ENCODE measurements at places on chromosomes 11 and 22. TPM values are rescaled to one million over a fixed set of nuclear protein-coding genes. Genes with fewer than 3 reads are reported as not detected.

GRCh38 chr11:111793863-111794262, 27.7 kb upstream of the PPP2R1B start:
- peak; percentile 26 for DNase-seq

GRCh38 chr11:35318977-35319925, 100.1 kb downstream of the SLC1A2 start:
- DNase-seq, result no peak

GRCh38 chr11:20597154-20597679, 2.2 kb upstream of the SLC6A5 start:
- no peak for DNase-seq

The SYCE3 gene
- polyA plus RNA-seq, result not detected

DNA sequence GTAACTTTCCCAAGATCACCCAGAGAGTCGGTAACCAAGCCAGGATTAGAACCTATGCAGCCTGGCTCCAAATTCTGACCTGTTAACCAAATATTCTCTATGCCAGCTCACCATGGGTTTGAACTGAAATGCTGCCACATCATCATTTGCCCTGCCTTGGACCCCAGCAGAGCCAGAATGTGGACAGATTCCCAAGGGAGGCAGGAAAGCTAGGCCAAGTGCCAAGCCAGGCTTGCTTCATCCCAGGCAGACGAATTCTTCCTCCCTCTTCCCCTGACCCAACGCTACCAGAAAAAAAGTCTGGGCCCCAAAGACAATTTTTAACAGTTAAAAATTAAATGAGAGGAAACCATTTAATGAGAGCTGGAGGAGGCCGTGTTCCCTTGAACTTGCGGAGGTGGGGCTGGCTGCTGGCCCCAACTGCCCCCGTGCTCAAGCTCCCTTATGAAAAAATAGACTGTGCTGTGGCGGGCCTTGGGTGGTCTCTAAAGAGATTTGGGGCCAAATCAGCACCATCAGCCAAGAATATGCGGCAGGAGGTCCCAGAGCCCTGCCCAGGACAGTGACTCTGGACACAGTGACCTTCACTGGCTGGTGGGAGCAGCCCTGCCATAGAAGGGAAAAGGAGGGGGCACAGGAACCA, 184.1 kb upstream of the SYT13 start:
- DNase-seq, result no peak

The CEP126 gene
- 6.7 TPM for polyA plus RNA-seq

DNA sequence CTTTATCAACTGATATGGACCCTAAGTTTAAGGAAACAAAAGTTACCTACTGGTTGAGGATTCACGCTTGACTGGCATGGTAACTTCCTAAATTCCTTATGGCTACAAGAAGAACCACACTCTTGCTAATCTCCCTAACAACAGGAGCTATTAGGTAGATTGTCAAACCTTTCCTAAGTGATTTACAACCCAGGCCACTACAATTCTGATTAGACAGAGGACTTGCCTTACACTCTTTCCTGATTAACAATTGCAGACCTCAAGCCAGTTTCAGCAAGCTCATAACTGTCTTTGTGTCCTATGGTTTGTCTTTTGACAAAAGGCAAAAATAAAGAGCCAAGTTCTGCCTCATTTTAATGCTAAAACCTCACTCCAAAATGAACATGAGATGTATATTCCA, 16.3 kb downstream of the OR52K2 start:
- DNase-seq, result no peak

The MRGPRX2 gene
- not detected for polyA plus RNA-seq

The RCOR2 gene
- 12.2 TPM for polyA plus RNA-seq

The IGLL5 gene
- not detected for polyA plus RNA-seq

- DNase-seq, result no peak
These were observed 56.4 kb downstream of the SMIM38 start for GRCh38 chr11:69211920-69212797.

DNA sequence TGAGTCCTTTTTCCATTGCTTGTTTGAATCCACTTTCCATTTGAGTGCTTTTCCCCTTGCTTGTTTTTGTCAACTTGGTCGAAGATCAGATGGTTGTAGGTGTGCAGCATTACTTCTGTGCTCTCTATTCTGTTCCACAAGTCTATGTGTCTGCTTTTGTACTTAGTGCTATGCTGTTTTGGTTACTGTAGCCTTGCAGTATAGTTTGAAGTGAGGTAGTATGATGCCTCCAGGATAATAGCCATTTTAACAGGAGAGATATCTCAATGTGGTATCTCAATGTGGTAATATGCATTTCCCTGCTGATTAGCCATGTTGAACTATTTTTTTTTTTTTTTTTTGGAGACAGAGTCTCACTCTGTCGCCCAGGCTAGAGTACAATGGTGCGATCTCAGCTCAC, 16.7 kb downstream of the ACRV1 start:
- no peak for DNase-seq

The SMTNL1 gene
- polyA plus RNA-seq, result 0.47 TPM

- DNase-seq, result peak; percentile 44
These were observed 8.8 kb upstream of the CUL5 start for GRCh38 chr11:107999759-108000455.

The APLNR gene
- 88.7 TPM for polyA plus RNA-seq

The DEUP1 gene
- polyA plus RNA-seq, result 1.4 TPM

DNA sequence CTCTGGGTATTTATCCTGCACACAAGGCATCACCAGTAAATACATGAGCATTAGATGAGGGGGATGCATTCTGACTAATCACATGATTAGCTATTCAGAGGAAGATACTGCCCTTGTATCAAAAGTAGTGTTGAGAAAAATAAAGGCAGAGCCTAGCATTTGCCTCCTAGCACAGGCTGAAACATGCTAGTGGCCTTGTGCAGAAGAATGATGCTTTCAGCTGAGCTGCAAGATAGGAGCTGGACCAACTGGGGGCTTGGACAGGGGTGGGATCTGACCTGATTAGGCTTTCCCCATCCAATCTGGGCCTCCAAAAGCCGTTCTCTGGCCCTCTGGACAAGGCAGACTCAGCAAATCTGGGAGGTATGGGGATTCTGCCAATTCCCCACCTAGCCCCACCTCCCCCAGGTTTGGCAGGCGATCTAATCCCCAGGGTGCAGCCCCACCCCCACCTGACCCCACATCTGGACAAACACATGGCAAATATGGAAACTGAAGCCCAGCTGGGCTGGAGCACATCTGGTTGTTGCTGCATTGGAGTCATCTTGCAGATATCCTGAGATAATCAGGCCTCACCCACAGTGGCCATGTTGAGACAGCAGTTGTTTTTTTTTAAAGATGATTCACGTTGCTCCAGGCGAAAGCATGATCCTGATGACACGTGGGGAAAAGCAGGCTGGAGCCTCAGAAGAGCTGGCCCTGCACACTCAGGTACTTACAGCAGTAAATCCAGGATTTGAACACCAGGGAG, 4.4 kb upstream of the MISFA start:
- DNase-seq, result no peak

DNA sequence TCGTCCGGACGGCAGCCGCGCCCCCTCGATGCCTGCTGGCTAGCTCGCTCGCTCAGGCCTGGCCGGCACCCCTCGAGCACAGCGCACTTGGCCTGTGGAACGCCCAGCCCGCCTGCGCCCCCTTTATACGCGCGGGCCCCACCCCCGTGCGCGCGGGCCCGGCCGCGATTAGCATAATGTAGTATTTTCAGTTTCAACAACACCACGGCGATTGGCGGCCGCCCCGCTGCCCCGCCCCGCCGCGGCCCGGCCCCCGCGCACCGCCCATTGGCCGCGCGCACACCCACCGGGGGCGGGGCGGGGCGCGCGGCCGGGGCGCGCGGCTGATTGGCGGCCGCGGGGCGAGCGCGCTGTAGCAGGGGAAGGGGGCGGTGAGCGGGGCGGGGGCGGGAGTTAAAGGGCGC, at the start of gene CDKN1C:
CDKN1C (minus strand) TSS at position 98 of the 404 bp plus-strand sequence. CDS start 319 bp downstream, outside the sequence.
- peak; percentile 90 for DNase-seq

GRCh38 chr22:46958658-46959057, 196.2 kb downstream of the TBC1D22A start:
- no peak for DNase-seq

DNA sequence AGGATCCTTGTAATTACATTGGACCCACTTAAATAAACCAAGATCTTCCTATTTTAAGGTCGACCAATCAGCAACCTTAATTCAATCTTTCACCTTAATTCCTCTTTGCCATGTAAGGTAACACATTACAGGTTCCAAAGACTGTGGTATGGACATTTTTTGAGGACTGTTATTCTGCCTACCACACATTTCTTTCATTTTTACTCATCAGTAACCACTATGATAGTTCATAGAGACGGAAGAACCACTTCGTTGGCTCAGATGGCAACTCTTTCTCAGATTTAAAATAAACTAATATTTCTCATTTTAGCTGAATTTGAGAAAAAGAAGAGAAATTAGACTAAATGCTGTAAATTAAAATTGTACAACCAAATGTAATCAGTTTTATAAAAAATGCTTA, 96.3 kb downstream of the PAX6 start:
- DNase-seq, result no peak

- DNase-seq, result no peak
These were observed 2.1 kb downstream of the MRPL40 start for GRCh38 chr22:19434401-19434800.

The OR51I1 gene
- polyA plus RNA-seq, result not detected

The LDLRAD3 gene
- polyA plus RNA-seq, result 24.6 TPM

- DNase-seq, result no peak
These were observed 75.7 kb upstream of the E2F8 start for GRCh38 chr11:19316434-19316833.
